ENCODE measurements at places on chromosomes 12 and 14.
A peak's percentile ranks its signal among the peaks of the same experiment; 100 is the strongest.

GRCh38 chr12:97984974-97985580 is 522.5 kb downstream of the RMST start:
- no peak for DNase-seq

DNA sequence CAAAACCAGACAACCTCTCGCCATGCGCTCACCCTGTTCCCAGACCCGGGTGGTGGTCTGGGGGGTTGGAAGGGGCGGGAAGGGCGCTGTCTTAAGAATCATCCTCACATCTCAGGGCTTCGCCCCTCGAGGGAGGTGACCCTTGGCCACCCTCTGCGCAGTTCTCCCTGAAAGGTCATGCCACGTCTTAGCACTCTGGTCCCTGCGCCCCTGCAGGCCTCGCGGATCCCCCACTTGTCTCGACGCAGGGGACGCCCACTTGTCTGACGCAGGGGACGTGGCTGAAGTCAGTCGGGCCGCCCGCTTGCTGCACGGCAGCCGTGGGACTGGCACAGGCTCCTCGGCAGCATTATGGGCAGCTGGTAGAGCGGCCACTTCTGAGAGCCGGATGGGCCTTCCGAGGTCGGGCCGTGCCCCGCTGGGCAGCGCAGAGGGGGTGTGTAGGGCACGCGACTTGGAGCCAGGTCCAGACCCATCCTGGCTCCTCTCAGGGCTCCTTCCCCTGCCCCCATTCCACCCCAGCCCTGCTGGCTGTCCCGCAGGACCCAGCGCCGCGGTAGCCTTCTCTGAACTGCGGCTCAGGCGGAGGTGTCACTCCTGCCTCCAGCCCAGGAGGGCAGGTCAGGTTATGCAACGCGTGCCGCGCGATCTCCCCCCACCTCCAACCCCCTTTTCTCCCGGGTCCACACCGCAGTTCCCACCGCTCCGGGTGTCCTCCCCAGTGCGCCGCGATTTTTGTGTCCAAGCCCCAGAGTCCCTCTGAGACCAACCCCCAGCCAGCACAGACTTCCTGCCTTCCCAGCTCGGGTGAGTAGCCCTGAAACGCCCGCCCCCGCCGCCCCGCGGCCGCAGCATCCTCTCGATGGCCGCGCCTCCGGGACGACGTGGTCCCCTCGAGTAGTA is 40.9 kb upstream of the CAPRIN2 start:
- peak; percentile 75 for DNase-seq

DNA sequence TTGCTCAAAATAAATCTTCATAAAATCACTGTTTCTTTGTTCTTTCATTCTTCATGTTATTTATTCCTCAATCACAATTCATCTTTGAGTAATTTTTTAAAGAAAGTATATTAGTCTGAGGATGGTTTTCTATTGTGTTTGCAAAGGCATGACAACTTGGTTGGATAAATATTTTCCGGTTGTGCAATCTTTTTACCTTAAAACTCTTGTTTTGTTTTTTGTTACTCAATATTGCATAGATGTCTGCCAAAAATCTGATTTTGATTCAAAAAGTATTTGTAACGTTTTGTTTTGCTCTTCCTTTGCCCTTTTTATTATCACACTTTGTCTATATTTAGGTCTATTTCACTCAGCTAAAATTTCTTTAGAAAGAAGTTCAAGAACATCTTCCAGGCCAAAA is 86.2 kb upstream of the SYT1 start:
- no peak for DNase-seq

GRCh38 chr12:26126340-26127284 is 1.8 kb upstream of the BHLHE41 start:
- peak; percentile 74 for DNase-seq

DNA sequence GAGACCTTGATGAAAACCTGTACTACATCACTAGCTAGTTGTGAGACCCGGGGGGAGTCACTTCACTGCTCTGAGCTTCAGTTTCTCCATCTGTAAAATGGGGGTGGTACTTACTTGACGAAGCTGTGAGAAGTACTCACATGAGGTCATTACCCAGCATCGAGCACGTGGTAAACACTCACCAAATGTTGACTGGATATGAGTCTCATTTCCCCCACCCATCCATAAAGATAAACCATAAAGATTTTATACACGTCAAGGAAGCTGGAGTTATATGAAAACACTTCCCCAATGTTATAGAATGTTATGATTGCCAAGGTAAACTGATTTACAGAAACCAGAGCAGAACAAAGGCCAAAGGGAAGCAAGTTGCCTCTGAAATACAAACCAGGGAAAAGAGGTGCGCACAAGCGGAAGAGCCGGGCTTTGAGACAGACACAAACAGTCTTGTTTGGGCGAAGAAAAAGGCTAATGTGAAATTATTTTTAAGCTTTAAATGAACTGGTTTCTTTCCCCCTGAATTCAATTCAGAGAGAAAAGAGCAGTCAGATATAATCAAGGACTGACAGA is 536.8 kb downstream of the MED13L start:
- no peak for DNase-seq

- no peak for DNase-seq
Measured at GRCh38 chr12:1741154-1741949, 50.5 kb downstream of the ADIPOR2 start.

- peak; percentile 8 for DNase-seq
Measured at GRCh38 chr12:131559517-131560516, 151.1 kb upstream of the SFSWAP start.

DNA sequence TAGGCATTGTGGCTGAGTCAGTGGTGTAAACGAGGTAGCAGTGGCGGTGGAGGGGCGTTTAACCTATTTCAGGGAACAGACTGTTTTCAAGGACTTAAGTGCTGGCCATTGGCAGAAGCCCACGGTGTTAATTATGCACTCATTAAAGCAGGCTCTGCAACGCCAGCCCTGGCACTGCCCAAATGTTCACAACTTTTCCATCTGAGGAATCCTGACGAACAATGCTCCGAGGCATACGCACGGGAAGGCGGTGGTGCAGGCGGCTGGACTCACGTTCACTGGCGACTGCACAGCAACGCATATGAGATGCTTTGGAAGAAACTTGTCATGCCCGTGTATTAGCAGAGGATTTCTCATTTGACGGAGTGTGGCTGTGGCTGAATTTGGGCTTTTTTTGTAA is 70.6 kb upstream of the SLC24A4 start:
- DNase-seq = no peak

- DNase-seq = no peak
Measured at GRCh38 chr12:99049774-99050173, 404.7 kb downstream of the APAF1 start.

- no peak for DNase-seq
Measured at GRCh38 chr12:64923536-64923935, 99.1 kb downstream of the TBC1D30 start.

DNA sequence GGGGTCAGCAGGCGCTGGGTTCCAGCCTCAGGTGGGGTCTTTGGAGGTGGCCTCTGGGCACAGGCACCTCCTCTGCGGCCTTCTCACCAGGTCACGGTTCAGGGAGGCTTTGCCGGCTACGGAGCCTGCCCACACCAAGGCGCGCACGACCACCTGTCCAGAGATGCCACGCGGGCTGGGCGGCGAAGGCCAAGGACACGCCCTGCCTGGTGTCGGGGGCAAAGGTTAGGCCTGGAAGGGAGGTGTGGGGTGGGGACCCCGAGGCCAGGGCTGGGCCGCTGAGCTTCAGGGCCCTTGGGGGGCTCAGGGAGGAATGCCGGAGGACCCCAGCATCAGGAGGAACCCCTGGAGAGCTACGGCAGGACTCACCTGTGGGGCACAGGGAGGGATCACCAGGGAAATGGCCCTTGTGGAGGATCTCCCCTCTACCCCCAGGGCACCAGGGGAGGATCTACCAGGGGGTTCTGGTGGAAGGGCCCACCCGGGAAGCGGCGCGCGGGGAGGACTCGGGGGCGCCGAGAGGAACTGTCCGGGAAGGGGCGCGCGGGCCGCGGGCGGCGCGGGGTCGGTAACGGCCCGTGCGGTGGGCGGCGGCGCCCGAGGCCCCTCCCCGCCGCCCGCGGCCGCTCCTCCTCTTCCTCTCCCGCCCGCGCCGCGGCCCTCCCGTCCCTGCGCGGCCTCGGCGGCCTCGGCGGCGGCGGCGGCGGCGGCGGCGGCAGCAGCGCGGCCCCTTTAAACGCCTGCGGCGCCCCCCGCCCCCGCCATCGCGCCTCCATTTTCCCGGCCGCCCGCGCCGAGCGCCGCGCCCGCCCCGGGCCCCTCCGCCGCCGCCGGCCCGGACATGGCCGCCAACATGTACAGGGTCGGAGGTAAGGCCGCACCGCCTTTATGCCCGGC is at the start of gene MTA1:
Gene MTA1 (plus strand): TSS at position 633 of the 897 bp plus-strand sequence. CDS start 209 bp downstream, at position 842.
- peak; percentile 44 for DNase-seq

DNA sequence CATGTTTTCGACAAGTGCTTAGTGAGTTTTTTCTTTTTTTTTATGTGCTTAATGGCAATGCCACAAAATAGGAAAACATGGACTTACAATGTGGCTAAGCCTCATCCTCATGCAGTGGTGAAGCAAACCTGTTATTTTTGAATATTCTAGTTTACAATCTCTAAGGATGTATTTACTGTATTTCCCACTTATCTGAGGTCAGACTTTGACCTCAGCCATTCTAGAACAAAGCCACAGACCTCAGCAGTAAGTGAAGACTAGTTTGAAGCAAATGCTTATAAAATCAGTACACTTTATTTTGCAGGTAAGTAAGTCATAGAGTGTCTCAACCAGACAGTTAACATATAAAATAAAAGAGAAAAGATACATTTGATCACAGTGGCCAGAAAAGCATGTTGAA is 130.1 kb downstream of the CCDC91 start:
- no peak for DNase-seq

- no peak for DNase-seq
Measured at GRCh38 chr12:3634348-3634747, 118.6 kb downstream of the CRACR2A start.

DNA sequence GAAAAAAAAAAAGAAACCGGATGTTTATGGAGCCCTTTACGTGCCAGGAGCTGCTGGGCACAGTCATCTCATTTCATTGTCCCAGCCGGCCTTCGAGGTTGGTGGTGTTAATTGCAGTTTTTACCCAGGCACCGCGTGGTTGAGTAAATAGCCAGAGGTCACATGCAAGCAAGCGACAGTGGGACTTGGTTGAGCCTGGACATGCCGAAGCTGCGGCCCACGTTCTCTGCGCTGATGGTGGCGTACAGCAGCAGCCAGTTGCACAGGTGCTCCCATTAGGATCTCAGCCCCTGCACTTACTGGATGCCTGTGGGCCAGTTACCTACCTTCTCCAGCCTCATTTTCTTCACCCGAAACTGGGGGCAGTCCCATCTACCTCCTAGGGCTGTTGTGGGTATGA is 54.0 kb downstream of the TSPAN9 start:
- no peak for DNase-seq

DNA sequence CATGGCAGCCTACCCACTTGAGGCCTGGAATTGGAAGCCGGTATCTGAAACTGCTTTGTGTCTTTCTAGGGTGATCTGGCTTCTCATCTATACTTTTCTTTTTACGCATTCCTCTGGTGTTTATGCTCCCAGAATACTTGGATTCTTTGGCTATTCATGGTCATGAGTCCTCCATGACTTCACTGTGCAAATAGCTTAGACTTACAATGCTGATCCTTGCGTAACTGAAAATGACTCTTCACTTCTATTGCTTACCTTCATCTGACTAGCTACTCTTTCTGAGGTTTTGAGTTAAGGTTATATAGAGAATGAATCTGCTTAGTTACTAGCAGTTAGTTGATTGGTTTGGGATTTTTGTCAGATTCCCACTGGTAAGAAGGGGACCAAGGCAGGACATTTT is 121.7 kb upstream of the NOVA1 start:
- DNase-seq = no peak

- DNase-seq = no peak
Measured at GRCh38 chr14:43595096-43595772, 911.8 kb downstream of the FSCB start.

DNA sequence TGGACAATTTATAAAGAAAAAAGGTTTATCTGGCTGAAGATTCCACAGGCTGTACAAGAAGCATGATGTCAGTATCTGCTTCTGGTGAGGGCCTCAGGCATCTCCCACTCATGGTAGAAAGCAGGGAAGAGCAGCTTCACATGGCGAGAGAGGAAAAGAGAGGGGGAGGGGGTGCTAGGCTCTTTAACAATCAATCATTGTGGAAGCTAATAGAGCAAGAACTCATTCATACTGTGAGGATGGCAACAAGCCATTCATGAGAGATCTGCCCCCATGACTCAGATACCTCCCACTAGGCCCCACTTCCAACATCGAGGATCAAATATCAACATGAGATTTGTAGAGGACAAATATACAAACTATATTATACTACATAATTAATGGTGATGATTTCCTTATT is 361.9 kb upstream of the FAR2 start:
- no peak for DNase-seq

- no peak for DNase-seq
Measured at GRCh38 chr14:39310051-39310450, 76.3 kb downstream of the MIA2 start.

GRCh38 chr12:131959641-131960589 is 10.2 kb downstream of the EP400 start:
- DNase-seq = no peak

GRCh38 chr12:2641207-2641606 is 153.6 kb upstream of the FKBP4 start:
- DNase-seq = no peak

Measured in RWPE1 (cell line).